Stimulated activated CD8-positive, alpha-beta memory T cell treated with anti-CD3 and anti-CD28 coated beads, Interleukin-4, amount 100 ng/mL, for 48 hours (primary cell): ENCODE measurements at places on chromosomes 1 and 21.
A peak's percentile ranks its signal among the peaks of the same experiment; 100 is the strongest.

GRCh38 chr1:198264282-198264681, 107.5 kb downstream of the NEK7 start:
- DNase-seq, result no peak

GRCh38 chr21:16794950-16795349, 717.9 kb upstream of the CXADR start:
- DNase-seq, result no peak

- DNase-seq, result no peak
These were observed 51.8 kb downstream of the LGR6 start for GRCh38 chr1:202245391-202245790.

- DNase-seq, result peak; percentile 58
These were observed 28.2 kb downstream of the VAV3 start for GRCh38 chr1:107936498-107937481.
